PC-9 (cell line): ENCODE measurements at places on chromosomes 1 and 21. TPM values are rescaled to one million over a fixed set of nuclear protein-coding genes. Genes with fewer than 3 reads are reported as not detected.

DNA sequence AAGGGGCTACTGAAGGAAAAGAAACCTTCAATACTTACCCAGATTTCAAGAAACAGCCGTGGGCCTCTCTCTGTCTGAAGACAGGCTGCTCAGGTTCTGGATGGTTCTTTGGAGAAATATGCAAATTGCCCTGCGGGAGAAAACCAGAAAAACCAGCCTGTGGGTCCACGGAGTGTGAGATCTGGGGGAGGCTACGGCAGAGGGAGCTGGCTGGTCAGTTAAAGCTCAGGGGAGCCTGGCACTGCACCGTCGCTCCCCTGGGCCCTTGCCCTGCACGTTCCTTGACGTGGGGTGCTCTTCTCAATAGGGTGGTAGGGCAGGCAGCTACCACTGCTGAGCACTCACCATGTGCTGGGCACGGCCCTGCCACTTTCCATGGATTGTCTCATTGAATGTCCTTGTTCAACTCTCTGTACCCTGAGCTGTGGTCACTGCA is 12.7 kb downstream of the TMCO4 start:
- no peak overlapping the region for H3K4me3 ChIP-seq
- H3K27me3 ChIP-seq, result no peaks in the 10 kb centered on the region
- H3K36me3 ChIP-seq, result no peaks in the 10 kb centered on the region
- H3K4me1 ChIP-seq, result peaks cover 9% of the 10 kb centered on the region

GRCh38 chr1:200720199-200720598 is 18.5 kb upstream of the CAMSAP2 start:
- H3K4me3 ChIP-seq, result no peak overlapping the region
- no peaks in the 10 kb centered on the region for H3K4me1 ChIP-seq
- no peaks in the 10 kb centered on the region for H3K27me3 ChIP-seq

DNA sequence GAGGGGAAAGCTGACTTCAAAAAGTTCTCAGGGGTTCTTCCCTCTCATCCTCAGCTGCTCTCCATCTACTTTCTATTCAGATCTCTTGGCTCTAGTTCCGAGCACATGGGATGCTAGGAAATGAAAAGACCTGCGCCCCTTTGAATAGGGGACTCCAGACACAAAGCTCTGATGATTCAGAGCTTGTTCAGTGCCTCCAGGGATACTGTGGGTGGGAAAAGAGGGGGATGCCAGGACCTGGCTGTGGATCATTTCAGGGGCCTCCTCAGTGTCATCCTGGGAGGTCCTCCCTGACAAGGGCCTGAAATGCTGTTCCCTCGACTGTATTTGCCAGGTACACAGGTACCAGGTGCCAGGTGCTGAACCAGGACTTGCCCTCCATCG is 943 bp upstream of the KIAA0040 start:
- 0 out of 2 replicates have a peak, but pooled peaks cover 3% of the 10 kb centered on the region for H3K36me3 ChIP-seq
- H3K27me3 ChIP-seq, result no peaks in the 10 kb centered on the region
- peak overlapping the region; percentile 98; the same call in 1 of the 2 replicates for H3K4me3 ChIP-seq
- DNase-seq, result no peak

DNA sequence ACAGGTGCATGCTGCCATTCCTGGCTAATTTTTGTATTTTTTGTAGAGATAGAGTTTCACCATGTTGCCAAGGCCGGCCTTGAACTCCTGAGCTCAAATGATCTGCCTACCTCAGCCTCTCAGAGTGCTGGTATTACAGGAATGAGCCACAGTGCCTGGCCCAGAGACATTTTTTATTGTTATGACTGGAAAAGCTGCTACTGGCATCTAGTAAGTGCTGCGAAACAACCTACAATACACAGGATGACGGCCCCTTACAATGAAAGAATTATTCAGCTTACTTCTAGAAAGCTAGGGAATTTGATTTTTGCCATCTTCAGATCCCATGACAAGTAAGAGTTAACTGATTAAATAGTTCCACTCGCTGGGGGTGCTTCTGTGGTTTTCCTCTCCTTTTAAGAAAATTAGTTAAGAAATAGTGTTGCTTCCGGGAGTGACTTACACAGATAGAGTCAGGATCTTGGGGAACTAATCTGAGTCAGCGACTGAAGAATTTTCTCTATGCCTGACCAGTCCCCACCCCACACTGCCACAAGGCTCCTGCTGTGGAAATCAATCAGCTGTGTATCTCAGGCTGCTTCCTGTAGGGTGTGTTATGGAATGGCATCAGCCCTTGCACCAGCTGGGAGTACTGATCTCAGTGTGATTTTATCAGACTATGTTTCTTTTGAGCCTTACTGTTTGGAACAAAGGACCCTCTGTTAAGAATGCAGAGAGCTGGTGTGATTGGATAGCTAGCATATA is 93.0 kb upstream of the BMP8A start:
- H3K27me3 ChIP-seq, result no peaks in the 10 kb centered on the region
- H3K27ac ChIP-seq, result peak overlapping the region; percentile 91
- peaks cover 66% of the 10 kb centered on the region for H3K4me1 ChIP-seq
- H3K36me3 ChIP-seq, result no peaks in the 10 kb centered on the region

DNA sequence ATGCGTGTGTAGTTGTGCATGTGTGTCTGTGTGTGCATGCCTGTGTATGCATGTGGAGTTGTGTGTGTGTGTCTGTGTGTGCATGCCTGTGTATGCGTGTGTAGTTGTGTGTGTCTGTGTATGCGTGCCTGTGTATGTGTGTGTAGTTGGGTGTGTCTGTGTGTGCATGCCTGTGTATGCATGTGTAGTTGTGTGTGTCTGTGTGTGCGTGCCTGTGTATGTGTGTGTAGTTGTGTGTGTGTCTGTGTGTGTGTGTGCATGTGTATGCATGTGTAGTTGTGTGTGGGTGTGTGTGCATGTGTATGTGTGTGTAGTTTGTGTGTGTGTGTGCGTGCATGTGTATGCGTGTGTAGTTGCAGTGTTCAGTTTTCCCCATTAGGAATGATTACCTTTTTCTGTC is 162.0 kb downstream of the URB2 start:
- no peak overlapping the region for H3K27ac ChIP-seq
- H3K4me3 ChIP-seq, result no peak overlapping the region
- H3K27me3 ChIP-seq, result peaks cover 21% of the 10 kb centered on the region; the same call in 1 of the 2 replicates
- DNase-seq, result no peak

DNA sequence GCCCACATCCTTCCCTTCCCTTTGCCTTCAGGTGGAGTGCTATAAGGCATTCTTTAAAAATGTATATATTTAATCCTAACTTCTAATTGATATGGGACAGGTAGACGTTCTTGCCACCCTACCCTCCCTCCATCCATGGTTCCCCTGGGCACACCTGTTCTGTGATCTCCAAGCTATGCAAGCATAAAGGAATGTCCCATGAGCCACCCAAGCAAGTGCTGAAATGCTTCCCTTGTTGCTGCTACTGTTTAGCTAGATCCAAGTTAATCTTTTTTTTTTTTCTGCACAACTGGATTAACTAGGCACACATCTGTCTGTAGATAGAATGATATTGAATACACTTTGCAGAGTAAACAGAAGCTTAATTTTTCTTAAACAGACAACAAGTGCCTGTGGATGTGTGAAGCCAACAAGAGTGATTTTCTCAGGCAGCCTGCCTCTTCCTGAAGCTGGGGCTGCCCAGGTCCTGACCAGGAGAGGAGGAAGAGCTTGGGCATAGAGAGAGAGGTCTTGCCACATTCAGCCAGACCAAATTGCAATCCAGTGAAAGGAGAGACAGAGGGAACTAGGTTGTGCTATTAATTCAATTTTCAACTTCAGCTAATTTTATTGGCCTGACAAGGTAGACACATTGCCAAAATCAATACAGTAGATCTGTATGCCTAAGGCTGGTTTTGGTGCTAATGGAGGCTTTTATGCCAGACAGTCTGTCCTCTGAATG is 28.2 kb upstream of the ATP1B1 start:
- no peaks in the 10 kb centered on the region; the same call in 1 of the 2 replicates for H3K4me1 ChIP-seq
- H3K36me3 ChIP-seq, result no peaks in the 10 kb centered on the region
- H3K27me3 ChIP-seq, result no peaks in the 10 kb centered on the region
- no peak overlapping the region for H3K4me3 ChIP-seq

- no peak overlapping the region for H3K27ac ChIP-seq
- H3K4me1 ChIP-seq, result no peaks in the 10 kb centered on the region
- H3K27me3 ChIP-seq, result peaks cover 58% of the 10 kb centered on the region
- DNase-seq, result no peak
- no peak overlapping the region for H3K4me3 ChIP-seq
- H3K36me3 ChIP-seq, result no peaks in the 10 kb centered on the region
Observed at GRCh38 chr1:157199421-157199755, 61.2 kb upstream of the ETV3 start.

DNA sequence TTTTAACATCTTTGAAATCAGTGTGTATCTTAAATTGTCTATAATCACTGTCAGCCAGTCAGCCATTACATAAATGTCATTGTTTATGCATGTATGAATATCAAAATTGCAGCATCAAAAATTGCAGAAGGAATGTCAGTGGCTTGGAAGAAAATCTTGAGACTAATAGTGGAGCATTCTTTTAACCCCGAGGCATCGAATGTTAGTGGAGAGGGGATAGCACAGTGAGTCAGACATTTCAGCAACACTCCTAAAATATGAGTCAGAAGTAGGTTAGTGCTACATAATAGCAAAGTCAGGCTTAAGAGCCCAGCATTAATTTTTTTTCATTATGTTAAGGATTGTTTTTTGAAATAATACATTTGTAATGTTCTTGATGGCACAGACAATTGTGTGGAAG is 45.5 kb downstream of the SNRPE start:
- H3K27me3 ChIP-seq, result no peaks in the 10 kb centered on the region
- peaks cover 32% of the 10 kb centered on the region for H3K4me1 ChIP-seq
- no peaks in the 10 kb centered on the region for H3K36me3 ChIP-seq
- peak overlapping the region; percentile 70 for H3K27ac ChIP-seq

- no peak overlapping the region for H3K4me3 ChIP-seq
- DNase-seq, result no peak
- H3K27ac ChIP-seq, result peak overlapping the region; percentile 69; the same call in 1 of the 2 replicates
- no peaks in the 10 kb centered on the region for H3K27me3 ChIP-seq
- H3K36me3 ChIP-seq, result no peaks in the 10 kb centered on the region
Observed at GRCh38 chr1:47651311-47652089, 213.7 kb downstream of the FOXD2 start.

GRCh38 chr1:168504064-168504837 is 39.5 kb downstream of the XCL2 start:
- no peaks in the 10 kb centered on the region for H3K27me3 ChIP-seq
- no peak overlapping the region for H3K4me3 ChIP-seq
- peaks cover 18% of the 10 kb centered on the region; the same call in 1 of the 2 replicates for H3K4me1 ChIP-seq

DNA sequence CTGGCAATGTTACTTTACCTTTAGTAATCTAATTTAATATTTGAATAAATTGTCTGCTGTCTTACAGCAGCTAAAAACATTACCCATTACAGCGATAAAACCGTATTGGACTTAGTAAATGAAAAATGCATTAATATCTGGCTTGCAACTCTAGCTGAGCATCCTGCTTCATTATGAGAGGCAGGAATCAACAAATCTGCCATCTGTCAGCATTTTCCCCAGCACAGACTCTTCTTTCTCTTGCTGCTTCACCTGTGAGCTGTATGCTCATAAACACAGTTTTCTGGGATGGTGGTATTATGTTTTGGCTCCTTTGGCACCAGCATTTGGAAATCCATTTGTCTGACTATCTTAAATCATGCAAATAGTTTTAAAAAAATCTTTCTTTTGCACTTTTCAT is 487.1 kb downstream of the KCNT2 start:
- H3K4me1 ChIP-seq, result no peaks in the 10 kb centered on the region
- H3K27ac ChIP-seq, result no peak overlapping the region
- no peak for DNase-seq
- no peaks in the 10 kb centered on the region for H3K27me3 ChIP-seq
- no peaks in the 10 kb centered on the region for H3K36me3 ChIP-seq

GRCh38 chr1:205925736-205926135 is 17.5 kb downstream of the SLC26A9 start:
- no peaks in the 10 kb centered on the region for H3K27me3 ChIP-seq
- no peak for DNase-seq
- peaks cover 5% of the 10 kb centered on the region; the same call in 1 of the 2 replicates for H3K4me1 ChIP-seq
- no peaks in the 10 kb centered on the region for H3K36me3 ChIP-seq
- H3K4me3 ChIP-seq, result no peak overlapping the region
- H3K27ac ChIP-seq, result no peak overlapping the region

DNA sequence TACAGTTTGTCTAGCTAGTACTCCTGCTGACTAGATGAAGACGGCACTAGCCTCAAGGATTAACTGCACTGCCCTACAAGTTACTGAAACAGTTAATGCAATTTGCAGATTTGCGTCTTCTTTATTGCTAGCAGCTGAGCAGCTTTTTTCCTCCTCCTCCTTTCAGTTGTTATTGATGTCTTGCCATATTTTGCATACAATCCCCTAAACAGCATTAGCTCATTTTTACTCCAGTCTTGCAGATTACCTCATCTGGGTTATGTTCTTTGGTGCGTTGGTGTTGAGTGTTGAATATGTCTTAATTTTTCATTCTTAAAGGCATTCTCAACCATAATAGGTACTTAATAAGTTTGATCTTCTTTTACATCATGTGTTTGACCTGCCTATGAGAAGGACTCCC is 363.4 kb upstream of the LYPLAL1 start:
- no peak overlapping the region for H3K27ac ChIP-seq
- no peak for DNase-seq
- no peaks in the 10 kb centered on the region for H3K36me3 ChIP-seq
- no peaks in the 10 kb centered on the region for H3K4me1 ChIP-seq

GRCh38 chr1:208264469-208265121 is 20.4 kb upstream of the PLXNA2 start:
- H3K4me1 ChIP-seq, result no peaks in the 10 kb centered on the region
- no peak overlapping the region for H3K27ac ChIP-seq
- no peaks in the 10 kb centered on the region for H3K36me3 ChIP-seq
- H3K27me3 ChIP-seq, result peaks cover 92% of the 10 kb centered on the region
- no peak overlapping the region for H3K4me3 ChIP-seq

DNA sequence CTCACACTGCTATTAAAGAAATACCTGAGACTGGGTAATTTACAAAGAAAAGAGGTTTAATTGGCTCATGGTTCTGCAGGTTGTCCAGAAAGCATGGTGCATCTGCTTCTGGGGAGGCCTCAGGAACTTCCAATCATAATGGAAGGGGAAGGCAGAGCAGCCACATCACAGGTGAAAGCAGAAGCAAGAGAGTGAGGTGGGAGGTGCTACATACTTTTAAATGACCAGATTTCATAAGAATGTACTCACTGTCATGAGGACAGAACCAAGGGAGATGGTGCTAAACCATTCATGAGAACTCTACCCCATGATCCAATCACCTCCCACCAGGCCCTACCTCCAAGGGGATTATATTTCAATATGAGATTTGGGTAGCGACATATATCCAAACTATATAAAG is 55.7 kb downstream of the MRPL39 start:
- DNase-seq, result no peak
- no peaks in the 10 kb centered on the region for H3K27me3 ChIP-seq
- no peaks in the 10 kb centered on the region for H3K4me1 ChIP-seq
- no peak overlapping the region for H3K4me3 ChIP-seq
- H3K27ac ChIP-seq, result no peak overlapping the region

The GPR52 gene
- total RNA-seq, result 0.55 and 1.1 TPM in 2 replicates

The HES2 gene
- total RNA-seq, result 2.1 and 4.2 TPM in 2 replicates

The CLCA4 gene
- total RNA-seq, result not detected in 2 replicates

The ZNF648 gene
- total RNA-seq, result not detected in 2 replicates
